ENCODE measurements at places on chromosomes 7 and 10.

- DNase-seq: no peak
These were observed 5.2 kb downstream of the DUSP5 start for GRCh38 chr10:110502851-110503301.

DNA sequence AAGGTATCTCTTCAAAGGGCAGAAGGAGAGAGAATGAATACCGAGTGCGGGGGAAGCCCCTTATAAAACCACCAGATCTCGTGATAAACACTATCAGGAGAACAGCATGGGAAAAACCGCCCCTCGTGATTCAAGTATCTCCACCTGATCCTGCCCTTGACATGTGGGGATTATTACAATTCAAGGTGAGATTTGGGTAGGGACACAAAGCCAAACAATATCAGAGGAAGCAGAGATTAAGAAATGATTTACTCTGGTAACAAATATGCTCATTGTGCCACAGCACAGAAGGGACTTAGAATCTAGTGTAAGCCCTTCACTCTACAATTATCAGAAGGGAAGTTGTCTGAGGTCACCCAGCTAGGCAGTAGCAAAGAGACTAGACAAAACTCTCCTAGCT lies 40.1 kb upstream of the ZNRF2 start:
- no peak for DNase-seq

DNA sequence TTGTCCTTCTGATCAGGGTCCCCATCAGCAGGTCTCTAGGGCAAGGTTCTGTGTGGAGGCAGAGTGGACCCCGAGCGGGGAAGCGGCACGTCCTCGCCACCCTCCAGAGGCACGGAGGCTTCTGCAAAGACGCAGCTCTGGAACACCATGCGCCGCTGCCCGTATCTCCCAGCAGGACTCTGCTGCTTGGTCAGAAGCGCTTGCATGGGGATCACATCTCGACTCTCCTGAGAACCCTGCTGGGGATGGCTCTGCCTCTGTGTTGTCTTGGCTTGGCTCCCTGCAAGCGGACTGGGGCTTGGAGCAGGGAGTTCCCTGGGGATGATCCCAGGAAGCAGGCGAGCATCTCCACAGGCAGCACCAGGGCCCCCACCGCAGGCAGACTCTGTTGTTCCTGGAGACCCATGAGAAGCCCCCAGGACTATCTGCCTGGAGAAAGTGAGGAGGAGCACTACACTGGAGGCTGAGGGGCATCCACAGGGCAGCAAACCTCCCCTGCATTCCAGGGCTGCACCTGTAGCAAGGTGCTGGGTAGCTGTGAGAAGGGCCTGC lies 520.5 kb downstream of the GLRX3 start:
- DNase-seq: no peak

- peak; percentile 47 for DNase-seq
These were observed 871 bp downstream of the SPOCK2 start for GRCh38 chr10:72087392-72087968.

DNA sequence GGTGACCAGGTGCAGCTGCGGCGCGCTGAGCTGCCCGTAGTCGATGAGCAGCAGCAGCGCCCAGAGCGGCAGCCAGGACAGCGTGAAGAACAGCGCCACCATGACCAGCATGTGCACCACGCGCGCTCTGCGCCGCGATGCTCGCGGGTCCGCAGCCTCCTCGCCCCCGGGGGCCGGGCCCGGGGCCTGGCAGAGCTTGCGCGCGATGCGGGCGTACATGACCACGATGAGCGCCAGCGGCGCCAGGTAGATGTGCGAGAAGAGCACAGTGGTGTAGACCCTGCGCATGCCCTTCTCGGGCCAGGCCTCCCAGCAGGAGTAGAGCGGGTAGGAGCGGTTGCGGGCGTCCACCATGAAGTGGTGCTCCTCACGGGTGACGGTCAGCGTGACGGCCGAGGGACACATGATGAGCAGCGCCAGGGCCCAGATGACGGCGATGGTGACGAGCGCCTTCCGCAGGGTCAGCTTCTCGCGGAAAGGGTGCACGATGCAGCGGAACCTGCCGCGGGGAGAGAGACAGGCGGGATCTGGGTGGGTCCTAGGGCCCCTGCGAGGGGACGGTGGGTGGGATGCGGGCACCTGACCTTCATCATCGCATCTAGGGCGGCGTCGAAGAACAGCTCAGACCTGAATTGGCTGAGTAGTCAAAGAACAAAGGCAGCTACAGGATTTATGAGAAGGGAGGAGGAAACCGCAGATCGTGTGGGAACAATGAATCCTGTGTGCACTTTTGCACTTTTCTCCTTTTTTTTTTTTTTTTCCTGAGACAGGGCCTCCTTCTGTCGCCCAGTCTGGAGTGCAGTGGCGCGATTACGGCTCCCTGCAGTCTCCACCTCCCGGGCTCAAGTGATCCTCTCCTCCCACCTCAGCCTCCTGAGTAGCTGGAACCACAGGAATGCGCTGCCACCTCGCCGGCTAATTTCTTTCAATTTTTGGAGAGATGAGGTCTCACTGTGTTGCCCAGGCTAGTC lies 22.4 kb upstream of the PPA1 start:
- DNase-seq: no peak
